ENCODE measurements at places on chromosomes 11 and 22.

DNA sequence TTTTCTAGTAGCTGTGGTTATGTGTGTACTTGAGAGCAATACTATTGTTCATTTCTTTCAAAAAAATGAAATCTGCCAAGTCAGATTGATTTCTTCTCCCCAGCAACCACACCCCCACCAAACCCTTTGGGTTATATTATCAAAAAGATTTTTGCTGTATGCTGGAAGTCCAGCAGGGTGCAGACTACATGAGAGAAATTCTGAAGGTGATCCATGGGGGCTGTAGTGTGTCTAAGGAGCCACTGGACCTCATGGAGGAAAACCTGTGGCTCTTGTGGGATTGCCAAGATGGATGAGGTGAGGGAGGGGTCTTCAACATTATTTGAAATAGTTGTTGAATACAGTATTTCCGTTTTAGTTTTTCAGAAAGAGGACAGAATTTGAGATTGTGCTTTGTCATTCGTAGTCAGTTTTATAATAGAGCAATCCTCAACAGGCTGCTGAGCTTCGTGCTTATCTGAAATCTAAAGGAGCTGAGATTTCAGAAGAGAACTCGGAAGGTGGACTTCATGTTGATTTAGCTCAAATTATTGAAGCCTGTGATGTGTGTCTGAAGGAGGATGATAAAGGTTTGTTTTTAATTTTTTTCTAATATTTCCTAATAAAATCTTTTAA lies 3.1 kb downstream of the EIF3M start:
- DNase-seq: no peak

GRCh38 chr11:79030448-79030847 lies 410.4 kb downstream of the TENM4 start:
- no peak for DNase-seq

GRCh38 chr11:36240801-36241200 lies 48.4 kb downstream of the COMMD9 start:
- DNase-seq: no peak

DNA sequence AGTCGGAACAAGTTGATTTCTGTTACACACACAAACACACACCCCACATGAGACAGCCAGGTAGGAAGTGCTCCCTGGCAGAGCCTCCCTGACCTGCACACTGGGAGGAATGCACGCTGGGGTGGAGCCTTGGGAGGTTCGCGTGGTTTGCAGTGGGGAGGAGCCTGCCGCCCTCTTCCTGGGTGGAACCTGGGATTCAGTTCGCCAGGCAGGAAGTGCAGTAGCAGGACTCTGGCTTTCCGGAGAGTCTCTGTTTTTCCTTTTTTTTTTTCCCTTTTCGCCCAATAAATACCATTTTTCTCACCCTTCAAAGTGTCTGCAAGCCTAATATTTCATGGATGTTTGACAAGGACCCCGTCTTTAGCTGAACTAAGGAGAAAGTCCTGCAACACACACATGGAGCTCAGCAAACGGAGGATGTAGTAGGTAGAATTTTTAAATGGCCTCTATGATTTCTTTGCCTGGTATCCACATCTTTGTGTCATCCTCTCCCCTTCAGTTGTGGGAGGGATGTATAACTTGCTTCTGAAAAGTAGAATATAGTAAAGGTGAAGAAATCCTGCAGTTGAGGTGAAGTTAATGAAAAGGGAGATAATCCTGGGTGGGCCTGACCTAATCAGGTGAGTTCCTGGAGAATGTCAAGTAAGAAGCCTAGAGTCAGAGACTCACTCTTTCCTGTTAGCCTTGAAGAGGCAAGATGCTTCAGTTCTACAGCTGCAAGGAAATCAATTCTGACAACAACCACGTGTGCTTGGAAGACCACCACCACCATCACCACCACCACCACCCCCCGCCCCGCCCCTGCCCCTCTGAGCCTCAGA lies 72.9 kb downstream of the PIWIL4 start:
- DNase-seq: no peak

- DNase-seq: no peak
These were observed 67.3 kb upstream of the NUP50 start for GRCh38 chr22:45096256-45096907.

- DNase-seq: no peak
These were observed 802.7 kb downstream of the METTL15 start for GRCh38 chr11:28910926-28911325.

GRCh38 chr22:34934261-34934660 lies 131.7 kb upstream of the ISX start:
- DNase-seq: no peak
